ENCODE measurements at places on chromosomes 7 and 10.

GRCh38 chr7:54360075-54360840 lies 181.9 kb upstream of the VSTM2A start:
- DNase-seq = no peak

DNA sequence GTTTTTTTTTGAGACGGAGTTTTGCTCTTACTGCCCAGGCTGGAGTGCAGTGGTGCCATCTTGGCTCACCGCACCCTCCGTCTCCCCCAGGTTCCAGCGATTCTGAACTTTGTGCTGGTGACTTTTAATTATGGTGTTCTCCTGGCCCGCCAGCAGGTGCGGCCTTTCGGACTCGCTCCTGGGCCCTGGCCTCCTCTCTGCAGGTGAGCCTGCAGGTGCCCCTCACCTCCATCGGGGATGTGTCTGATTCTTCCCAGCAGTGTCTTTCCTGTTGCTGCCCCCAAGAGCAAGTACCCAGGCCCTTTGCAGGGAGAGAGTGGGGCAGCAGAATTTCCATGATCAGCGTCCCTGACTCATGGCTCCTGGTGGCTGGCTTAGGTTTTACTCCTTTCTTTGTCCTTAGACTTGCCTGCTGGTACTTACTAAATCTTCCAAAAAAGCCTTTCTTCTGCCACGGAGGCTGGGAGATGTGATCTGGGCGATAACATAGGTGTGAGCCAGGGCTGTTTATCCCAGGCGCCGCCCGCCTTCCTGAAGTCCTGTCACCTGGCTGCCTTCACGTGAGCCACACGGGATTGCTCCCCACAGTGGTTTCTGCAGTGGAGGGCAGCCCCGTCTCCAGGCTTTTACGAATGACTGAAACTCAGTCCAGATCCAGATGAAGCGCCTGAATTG lies 10.7 kb downstream of the WIPI2 start:
- DNase-seq = no peak

DNA sequence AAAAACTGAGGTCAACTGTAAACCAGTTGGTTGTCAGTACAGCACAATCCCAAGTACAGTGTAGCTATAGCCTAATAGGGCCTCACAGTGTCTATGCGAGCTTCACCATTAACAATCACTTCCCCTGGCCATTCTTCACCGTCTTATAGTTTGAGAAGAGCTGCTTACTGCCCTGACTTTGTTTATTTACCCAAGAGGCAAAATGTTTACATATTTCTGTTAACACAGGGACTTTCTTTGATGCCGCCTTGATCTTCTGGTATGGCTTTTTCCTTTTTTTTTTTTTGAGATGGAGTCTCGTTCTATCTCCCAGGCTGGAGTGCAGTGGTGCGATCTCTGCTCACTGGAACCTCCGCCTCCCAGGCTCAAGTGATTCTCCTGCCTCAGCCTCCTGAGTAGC lies 3.3 kb downstream of the MYOF start:
- no peak for DNase-seq

DNA sequence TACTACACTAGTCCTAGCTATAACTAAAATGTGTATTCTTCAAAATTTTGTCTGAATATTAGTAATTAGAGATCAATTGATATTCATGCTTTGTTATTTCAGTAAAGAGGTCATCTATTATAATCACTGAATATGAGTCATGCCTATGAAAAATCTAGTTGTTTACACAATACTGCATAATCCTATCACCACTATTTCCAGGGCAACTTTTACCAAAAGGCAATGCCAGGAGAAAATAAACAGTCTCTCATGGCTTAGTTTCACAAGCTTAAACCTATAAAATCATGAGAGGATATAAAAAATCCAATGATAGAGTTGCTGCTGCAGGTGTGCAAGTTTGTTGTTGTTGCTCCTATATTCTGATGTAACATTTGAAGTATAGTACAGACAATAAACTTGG lies 149.9 kb upstream of the COL1A2 start:
- DNase-seq = no peak

DNA sequence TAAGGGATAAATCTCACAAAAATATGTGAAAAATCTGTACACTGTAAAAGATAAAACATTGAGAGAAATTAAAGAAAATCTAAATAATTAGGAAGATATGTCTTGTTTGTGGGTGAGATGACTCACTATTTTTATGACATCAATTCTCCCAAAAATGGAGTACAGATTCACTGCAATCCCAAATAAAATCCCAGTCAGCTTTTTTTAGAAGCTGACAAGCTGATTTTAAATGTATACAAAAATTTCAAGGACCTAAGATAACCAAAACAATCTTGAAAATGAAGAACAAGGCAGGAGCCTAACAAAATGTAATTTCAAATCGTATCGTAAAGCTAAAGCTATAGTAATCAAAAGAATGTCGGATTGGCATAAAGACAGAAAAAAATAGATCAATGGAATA lies 458.1 kb downstream of the GRID1 start:
- no peak for DNase-seq

DNA sequence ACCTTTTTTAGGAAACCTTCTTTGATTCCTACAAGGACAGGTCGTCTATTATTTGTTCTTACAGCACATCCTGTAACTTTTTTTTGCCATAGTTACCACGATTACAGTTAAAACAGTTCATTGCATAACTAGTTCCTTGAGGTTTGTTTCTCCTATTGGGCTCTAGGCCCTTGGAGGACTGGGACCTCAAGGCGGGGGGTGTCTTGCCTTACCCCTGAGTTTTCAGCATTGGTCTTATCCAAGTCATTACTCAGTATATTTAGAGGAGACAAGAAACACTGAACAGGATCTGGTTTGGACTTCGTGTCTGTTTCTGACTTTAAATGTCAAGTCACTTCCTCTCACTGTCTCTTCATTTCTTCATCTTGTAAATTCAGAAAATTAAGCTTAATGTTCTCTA lies 369.8 kb downstream of the SDK1 start:
- DNase-seq = no peak

DNA sequence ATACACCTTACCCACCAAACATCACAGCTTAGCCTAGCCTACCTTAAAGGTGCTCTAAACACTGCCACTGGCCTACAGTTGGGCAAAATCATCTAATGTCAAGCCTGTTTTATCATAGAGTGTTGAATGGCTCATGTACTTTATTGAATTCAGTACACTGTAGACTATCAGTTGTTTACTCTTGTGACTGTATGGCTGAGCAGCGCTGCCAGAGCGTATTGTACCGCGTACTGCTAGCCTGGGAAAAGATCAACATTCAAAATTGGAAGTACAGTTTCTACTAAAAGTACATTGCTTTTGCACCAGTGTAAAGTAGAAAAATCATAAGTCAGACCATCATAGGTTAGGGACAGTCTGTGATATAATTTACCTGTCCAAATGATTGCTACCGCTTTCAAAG lies 226.8 kb downstream of the PRPF18 start:
- DNase-seq = no peak

DNA sequence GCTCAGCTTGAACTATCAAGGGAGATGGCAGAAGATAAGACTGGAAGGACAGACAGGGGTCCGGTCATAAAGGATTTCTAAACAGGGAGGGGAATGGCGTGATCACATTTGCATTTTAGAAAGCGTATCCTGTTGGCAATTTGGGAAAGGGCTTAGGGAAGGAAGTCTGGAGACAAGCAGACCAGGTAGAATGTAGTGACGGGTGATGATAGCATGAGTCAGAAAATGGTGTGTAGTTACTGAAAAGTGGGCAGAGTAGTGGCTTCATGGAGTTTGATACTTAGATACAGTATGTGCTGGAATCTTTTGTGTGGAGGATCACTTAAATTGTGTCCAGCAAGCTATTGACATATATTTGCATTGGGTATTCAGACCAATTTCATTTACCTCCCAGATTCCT lies 61.2 kb downstream of the LRGUK start:
- no peak for DNase-seq
